ENCODE measurements at places on chromosomes 13 and 19.
A peak's percentile ranks its signal among the peaks of the same experiment; 100 is the strongest.

DNA sequence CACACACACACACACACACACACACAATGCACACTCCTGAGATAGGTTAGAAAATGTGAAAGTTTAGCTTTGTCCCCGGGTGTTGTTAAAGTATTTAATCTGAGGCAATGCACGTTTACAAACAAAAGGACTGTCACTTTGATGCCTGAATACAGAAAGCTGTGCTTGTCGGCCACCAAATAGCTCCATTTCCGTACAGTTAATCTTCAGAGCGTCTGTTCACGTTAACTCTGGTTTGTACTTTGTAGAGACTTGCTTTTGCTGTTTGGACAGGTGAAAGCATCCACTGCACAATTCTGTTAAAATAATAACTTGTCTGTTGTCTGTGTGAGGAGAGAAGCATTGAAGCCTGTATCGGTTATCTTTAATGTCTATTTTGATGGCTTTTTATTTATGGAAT, 267.8 kb downstream of the FGF9 start:
- DNase-seq: no peak

- no peak for DNase-seq
These were observed 13.8 kb downstream of the FPR1 start for GRCh38 chr19:51737924-51738323.

DNA sequence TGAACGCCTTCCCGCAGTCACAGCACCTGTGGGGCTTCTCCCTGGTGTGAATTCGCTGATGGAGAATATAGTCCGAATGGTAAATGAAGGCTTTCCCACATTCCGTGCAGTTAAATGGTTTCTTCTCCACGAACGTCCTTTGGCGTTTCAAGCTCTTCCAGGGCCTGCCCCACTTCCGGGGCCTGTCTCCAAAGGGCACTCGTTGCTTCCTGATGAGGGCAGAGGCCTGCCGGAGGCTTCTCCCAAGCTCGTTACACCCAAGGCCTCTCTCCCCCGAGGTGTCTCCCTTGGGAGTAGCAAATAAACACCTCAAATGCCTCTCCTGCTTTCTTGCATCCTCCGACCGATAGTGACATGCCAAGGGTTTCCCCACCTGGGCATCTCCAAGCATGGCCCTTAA, 34.3 kb downstream of the ZNF473 start:
- DNase-seq: no peak

DNA sequence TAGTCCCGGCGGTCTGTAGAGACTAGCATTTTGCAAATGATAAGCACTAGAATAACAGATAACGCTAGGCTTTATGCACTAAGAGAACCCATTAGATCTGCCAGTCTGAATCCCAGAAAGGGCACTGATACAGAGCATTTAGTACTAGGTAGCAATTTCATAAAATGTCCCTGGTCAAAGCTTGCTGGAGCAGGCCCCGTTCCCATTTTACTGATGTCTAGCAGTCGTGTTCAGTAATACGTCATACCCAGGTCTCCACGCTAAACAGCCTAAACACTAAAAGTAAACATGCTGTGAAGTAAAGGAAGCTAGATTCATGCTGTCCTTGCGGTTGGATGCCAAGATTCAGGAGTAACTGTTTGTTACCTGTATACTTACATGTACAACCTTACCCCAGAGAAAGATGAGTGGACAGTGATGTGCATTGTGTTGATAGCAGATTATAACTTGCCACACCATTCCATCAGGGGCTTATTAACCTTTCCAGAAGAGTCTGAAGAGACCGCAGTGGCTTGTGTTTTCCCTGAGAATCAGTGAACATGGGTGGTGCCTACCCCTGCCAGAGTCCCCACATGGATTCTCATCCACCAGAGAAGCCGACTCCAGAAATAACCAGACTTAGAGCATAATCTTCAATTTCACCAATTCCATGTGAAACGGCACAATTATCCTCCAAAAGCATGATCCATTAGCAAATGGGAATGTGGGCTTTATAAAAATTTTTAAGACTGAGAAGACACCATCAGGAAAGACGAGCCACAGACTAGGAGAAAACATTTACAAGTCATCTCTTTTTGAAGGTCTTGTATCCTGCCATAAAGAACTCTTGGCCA, 3.4 kb upstream of the RPS11 start:
- DNase-seq: no peak

GRCh38 chr13:111557921-111558699, 237.7 kb downstream of the TEX29 start:
- DNase-seq: no peak

- DNase-seq: no peak
These were observed 39.3 kb upstream of the RNF17 start for GRCh38 chr13:24724714-24725113.

GRCh38 chr19:47609906-47610894, 1.3 kb downstream of the BICRA start:
- DNase-seq: peak; percentile 50

GRCh38 chr19:48480558-48481500, 11.7 kb downstream of the CYTH2 start:
- peak; percentile 64 for DNase-seq

GRCh38 chr19:41521931-41522555, 53.9 kb upstream of the CEACAM21 start:
- peak; percentile 47 for DNase-seq

DNA sequence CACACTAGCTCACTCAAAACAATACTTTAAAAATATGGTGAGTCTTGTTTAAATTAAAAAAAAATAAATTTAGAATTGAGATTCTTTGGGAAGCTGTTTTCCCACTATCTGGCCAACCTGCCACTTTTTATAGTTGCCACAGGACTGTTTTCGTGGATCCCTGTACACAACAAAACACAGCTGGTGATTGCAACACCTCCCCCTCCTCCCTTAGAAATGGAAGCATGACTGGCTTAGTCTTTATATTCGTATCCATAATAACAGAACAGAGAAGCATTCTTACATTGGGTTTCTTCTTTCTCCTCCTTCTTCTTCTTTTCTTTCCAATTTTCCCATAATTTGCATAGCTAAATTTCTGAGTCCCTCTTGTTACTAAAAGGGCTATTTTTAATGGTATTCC, 79.5 kb upstream of the GJB6 start:
- DNase-seq: no peak

DNA sequence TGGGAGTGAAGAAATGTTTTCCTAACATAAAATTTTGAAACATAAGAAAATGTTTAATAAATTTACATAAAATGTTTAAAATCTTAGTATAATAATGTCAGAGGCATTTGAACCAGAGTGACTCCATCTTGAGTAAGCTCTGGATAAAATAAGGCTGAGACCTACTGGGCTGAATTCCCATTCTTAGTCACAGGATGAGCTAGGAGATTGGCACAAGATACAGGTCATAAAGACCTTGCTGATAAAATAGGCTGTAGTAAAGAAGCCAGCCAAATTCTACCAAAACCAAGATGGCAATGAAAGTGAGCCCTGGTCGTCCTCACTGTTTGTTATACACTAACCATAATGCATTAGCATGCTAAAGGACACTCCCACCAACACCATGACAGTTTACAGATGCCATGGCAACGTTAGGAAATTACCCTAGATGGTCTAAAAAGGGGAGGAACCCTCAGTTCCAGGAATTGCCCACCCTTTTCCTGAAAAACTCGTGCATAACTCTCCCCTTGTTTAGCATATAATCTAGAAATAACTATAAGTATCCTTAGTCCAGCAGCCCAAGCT, 1184.0 kb downstream of the UQCRFS1 start:
- no peak for DNase-seq

DNA sequence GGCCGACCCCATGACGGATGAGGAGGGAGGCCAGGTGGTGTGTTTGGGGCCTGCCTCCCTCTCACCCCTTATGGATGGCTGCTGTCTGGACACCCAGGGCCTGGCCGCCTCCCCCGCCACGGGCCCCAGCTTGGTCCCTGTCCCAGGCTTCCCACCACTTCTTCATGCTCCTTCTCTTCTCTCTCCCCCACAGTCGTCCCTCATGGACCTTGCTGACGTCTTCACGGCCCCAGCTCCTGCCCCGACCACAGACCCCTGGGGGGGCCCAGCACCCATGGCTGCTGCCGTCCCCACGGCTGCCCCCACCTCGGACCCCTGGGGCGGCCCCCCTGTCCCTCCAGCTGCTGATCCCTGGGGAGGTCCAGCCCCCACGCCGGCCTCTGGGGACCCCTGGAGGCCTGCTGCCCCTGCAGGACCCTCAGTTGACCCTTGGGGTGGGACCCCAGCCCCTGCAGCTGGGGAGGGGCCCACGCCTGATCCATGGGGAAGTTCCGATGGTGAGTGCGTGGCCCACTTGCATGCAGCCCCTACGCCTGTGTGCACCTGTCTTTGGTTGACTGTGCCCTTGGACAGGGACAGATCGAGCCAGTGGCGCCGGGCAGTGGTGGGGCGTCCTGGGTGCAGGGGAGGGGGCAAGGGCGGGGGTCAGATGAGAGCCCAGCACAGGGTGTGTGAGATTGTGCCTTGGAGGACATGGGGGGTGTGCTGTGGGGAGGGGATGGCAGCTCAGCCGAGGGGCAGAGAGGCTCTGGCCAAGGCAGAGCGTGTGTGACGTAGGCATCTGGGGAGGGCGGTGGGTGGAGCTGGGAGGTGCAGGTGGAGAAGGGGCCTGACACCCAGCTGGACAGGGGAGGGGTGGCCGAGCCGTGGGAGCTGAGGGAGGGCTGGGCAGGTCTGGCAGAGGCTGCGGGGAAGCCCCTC, 16.8 kb downstream of the EPN1 start:
- no peak for DNase-seq

- no peak for DNase-seq
These were observed 30.6 kb upstream of the ZNF681 start for GRCh38 chr19:23789246-23789645.

DNA sequence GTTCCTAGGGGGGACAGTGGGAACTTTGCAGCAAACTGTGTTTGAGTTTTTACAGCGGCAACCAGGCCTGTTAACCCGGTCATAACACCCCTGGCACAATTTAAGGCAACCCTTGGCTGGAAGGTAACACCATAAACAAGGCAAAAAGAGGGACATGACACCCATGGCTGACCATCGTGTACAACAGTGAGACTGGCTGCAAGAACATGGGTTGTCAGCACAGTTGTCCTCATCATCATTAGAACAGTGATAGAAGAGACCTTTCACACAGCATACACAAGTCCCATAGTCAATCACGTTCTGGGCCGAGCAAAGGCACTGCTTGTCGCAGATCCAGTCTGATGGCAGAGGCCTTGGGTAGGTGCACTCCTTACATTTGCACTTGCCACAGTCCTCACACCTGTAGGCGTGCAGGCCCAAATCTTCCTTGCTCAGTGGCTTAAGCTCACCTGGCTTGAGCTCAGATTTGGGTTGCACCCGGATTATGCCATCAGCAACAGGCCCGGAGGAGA, 4.1 kb downstream of the SPRY2 start:
- DNase-seq: no peak

DNA sequence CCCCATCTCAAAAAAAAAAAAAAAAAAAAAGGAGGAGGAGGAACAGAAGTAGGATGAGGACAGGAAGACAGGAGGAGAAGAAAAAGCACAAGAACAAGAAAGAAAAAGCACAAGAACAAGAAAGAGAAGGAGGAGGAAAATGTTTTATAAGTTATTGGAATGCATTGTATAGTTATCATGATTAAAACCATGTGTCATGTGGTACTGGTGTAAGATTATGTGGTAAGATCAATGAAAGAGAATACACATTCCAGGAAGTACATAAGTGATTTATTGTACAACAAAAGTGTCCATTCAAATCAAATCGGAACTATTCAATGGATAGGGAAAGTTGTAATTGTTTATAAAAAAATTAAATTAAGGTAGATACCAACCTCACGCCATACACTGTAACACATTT, 167.7 kb downstream of the MZT1 start:
- DNase-seq: no peak

- DNase-seq: no peak
These were observed 57.7 kb downstream of the ING1 start for GRCh38 chr13:110771194-110771593.

DNA sequence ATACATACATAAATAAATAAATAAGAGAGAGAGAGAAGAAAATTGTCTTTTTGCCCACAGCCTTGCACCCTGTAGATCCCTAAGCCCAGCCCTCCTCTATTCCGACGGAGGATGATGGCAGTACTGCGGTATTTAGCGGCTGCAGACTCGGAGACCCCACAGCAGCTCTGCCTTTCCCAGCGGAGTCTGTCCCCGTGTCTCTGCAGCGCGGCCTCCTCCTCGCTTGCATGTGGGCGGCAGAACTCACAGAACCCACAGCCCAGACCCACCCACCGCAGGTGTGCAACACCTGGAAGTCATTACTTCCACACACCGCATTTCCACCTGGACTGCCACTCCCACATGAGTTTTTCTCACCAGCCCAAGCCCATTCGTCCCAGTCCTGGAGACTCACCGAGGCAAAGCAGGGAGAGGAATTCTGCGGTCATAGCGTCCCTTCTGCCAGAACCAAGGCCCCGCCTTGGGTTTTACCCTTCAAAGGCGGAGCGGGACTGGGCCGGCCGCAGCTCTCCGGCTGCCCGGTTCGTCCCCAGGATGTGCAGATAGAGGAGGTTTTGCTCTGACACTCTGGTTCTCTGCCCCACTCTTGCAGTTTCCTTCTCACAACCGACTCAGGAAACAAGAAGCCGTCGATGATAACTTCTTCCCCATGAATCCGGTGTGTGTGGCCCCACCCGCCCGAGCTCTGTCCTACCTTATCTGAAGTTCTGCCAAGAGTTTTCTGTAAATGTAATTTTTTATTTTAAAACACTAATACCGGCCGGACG, at the start of gene VSTM1:
Gene VSTM1 (minus strand): TSS at position 548 of the 767 bp plus-strand sequence. CDS start 120 bp downstream, at position 428.
- DNase-seq: no peak

DNA sequence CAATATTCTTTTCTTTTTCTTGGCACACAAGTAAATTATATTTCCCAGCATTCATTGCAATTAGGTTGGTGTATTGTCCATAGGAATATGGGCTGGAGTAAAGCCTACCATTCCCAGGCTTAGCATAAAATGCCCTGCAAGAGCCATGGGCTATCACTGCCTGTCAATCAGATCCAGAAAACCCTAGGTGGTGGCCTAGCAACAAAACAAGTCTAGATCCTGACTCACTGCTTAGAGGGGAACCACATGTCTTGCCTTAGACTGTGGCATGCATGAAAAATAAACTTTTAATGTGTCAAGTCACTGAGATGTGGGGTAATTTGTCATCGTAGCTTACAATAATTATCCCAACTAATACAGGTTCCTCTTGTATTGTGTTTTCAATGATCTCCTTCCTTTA, 16.2 kb downstream of the SOX21 start:
- DNase-seq: no peak

DNA sequence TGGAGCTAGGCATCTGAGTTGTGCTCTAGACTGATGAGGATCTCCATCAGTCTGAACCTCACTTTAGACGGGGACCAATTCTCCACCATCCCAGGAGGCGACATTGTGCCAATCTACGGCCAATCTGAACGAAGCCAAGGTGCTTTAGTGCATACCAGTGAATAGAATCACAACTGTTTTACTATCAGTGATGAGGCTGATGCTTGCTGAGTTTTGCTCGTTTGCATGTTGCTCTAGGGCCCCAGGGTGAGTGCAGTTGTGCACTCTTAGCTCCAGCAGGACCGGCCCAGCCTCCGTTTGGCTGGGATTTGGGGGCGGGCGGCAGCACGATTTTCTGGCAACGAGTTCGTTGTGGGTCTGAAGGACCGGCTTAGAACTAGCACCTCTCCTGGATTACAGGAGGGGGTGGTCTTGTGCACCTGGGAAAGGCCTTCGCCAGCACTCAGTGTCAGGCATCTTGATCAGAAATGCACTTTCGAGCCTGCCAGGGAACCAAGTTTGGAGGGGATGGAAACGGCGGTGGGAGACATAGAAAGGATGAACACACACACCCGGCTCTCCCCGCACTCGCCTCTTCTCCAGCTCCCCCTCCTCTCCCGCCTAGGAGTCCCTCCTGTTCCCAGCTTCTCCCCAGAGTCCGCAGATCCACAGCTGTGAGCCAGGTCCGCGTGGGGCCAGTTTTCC, 4.4 kb downstream of the GSX1 start:
- DNase-seq: no peak

GRCh38 chr13:39578821-39579291, 24.1 kb downstream of the LHFPL6 start:
- DNase-seq: no peak

- peak; percentile 78 for DNase-seq
These were observed 3.8 kb downstream of the PDE4A start for GRCh38 chr19:10424011-10424637.
